Peyer's patch (tissue), 4 donors: ENCODE measurements at places on chromosomes 6 and 20. TPM values are rescaled to one million over a fixed set of nuclear protein-coding genes. Genes with fewer than 3 reads are reported as not detected.

- H3K27ac ChIP-seq = peak overlapping the region; percentile 44
- no peaks in the 10 kb centered on the region for H3K27me3 ChIP-seq
- peak overlapping the region; percentile 50 for H3K4me3 ChIP-seq
- no peaks in the 10 kb centered on the region for H3K36me3 ChIP-seq
- peak; percentile 83 for DNase-seq
Observed at GRCh38 chr20:3168079-3168828, 5.1 kb downstream of the LZTS3 start.

GRCh38 chr6:167510648-167511047 is 185.8 kb downstream of the TTLL2 start:
- no peaks in the 10 kb centered on the region for H3K4me1 ChIP-seq
- H3K4me3 ChIP-seq = no peak overlapping the region
- no peaks in the 10 kb centered on the region for H3K36me3 ChIP-seq
- H3K27me3 ChIP-seq = no peaks in the 10 kb centered on the region
- DNase-seq = no peak
- no peak overlapping the region for H3K27ac ChIP-seq

GRCh38 chr20:23007886-23008655 is 27.0 kb upstream of the SSTR4 start:
- no peak overlapping the region for H3K4me3 ChIP-seq
- DNase-seq = no peak
- no peak overlapping the region for H3K27ac ChIP-seq
- no peaks in the 10 kb centered on the region for H3K27me3 ChIP-seq
- no peaks in the 10 kb centered on the region for H3K4me1 ChIP-seq

- H3K4me3 ChIP-seq = no peak overlapping the region
- no peaks in the 10 kb centered on the region for H3K27me3 ChIP-seq
- no peak for DNase-seq
- no peaks in the 10 kb centered on the region for H3K4me1 ChIP-seq
- H3K27ac ChIP-seq = no peak overlapping the region
Observed at GRCh38 chr6:168597471-168597875, 156.5 kb downstream of the SMOC2 start.

DNA sequence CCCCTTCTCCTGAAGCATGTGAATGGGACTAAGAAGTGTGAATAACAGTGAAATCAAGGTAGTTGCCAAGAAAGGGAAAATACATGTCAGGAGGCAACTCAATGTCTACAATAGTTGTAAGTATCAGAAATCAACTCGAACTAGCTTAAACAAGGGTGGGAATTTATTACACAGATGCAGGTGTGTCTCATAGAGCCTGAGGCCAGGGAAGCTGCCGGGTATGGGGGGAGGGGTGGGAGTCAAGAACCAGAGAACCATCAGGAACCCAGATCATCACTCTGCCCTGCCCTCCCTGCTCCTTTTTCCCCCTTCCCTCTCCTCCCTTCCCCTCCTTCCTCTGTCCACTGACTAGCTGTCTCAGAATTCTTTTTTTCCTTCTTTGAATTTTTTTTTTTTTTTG is 34.9 kb upstream of the BMP6 start:
- no peaks in the 10 kb centered on the region for H3K4me1 ChIP-seq
- DNase-seq = no peak
- no peak overlapping the region for H3K27ac ChIP-seq
- no peak overlapping the region for H3K4me3 ChIP-seq
- no peaks in the 10 kb centered on the region for H3K36me3 ChIP-seq

DNA sequence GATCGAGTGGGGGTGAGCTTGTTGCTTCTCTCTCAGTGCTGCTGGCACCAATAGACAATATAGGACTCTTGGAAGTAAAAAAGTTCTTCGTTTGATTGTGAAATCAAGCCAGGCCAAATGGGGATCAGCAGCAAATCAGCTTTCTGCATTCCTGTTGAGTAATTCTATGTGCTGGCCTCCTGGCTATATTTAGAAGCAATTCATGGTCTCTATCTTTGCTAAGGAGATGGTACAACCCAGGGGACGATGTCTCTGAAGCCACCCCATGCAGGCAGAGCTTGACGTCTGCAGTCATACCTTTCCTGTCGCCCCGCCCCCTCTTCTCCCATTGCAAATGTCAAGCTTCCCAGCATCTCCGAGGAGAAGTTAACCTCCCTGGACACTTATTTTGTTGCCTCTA is 199.1 kb downstream of the SCP2D1 start:
- DNase-seq = no peak
- peaks cover 3% of the 10 kb centered on the region for H3K4me1 ChIP-seq
- H3K27ac ChIP-seq = no peak overlapping the region

- H3K4me3 ChIP-seq = no peak overlapping the region
- H3K27me3 ChIP-seq = no peaks in the 10 kb centered on the region
- no peaks in the 10 kb centered on the region for H3K36me3 ChIP-seq
- no peaks in the 10 kb centered on the region for H3K4me1 ChIP-seq
Observed at GRCh38 chr6:71209626-71210025, 79.0 kb upstream of the OGFRL1 start.

SYNJ2 gene
- total RNA-seq = 27.5 TPM

DNA sequence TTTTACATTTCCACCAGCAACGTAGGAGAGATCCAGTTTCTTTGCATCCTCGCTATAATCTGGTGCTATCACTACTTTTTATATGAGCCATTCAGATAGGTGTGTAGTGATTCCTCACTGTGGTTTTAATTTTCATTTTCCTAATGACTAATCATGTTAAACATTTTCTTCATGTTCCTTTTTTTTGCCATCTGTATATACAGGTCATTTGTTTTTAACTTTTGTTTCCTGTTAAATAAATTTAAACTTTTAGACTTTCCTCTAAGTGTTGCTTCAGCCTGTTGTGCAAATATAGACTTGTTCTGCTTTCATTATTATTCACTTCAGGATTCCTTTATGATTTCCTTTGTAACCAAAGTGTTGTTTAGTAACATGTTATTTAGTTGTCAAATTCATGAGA is 697.4 kb downstream of the PTPRT start:
- no peak for DNase-seq
- no peaks in the 10 kb centered on the region for H3K27me3 ChIP-seq
- H3K4me1 ChIP-seq = no peaks in the 10 kb centered on the region
